ENCODE measurements at places on chromosomes 16 and 17. TPM values are rescaled to one million over a fixed set of nuclear protein-coding genes. Genes with fewer than 3 reads are reported as not detected.

DNA sequence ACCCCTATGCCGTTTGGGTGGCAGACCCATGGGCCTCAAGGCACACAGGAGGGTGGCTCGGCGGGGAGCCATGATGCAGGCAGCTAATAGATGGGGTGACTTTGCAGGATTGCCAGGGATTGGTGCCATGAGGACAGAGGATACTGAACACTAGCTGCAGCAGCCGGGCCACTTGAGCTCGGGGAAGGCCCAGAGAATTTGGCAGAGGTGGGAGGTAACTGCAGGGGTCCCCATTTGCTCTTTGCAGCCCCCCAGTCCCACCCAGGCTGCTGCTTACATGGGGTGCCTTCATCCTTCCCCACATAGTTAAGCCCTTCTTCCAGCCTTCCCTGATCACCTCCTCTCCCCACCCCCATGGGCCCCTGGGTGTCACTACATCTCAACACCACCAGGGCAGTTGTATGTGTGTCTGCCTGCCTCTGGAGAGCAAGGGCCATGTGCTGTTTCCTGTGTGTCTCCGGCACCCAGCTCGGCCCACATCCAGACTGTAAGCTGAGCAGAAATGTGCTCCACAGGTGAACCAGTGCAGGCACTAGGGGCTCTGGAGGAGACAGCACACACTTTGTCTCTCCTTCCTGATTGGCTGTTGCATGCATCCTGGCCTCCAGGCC, 52.0 kb downstream of the SREBF1 start:
- DNase-seq: peak; percentile 23

JPH3 gene
- total RNA-seq: 0.34 TPM

DNA sequence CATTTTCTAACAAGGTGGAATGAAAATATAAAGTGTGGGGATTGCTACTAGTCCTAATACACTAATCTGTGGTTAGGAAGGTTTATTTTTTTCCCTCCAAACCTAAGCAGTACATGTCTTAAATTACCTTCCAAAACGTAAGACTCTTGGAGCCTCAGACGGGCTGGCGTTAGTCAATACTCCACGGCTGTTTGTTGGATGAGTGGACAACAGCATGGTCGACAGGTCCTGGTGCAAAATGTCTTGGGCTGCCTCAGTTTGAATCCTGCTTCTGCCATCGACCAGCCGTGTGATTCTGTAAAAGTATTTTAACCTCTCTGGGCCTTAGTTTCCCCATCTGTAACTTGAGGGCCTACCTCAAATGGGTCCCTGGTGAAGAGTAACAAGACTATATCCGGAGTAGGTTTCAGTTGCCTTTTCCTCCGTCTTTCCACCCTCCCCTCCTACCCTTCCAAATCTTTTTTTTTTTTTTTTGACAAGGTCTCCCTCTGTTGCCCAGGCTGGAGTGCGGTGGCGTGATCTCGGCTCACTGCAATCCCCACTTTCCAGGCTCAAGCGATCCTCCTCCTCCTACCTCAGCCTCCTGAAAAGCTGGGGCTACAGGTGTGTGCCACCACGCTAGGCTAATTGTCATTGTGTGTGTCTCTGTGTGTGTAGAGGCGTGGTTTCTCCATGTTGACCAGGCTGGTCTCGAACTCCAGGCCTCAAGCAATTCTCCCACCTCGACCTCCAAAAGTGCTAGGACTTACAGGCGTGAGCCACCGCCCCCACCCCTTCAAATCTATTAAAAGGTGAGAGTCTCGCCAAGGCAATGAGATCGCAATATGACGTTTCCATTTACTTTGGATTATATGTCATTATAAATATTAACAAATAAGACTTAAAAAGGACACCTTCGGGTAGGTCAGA, 5.8 kb downstream of the SCGB1C2 start:
- DNase-seq: no peak

GRCh38 chr17:45370949-45371413, 54.2 kb upstream of the MAP3K14 start:
- peak; percentile 43 for DNase-seq

LRRC36 gene
- not detected for total RNA-seq

GRCh38 chr16:66446737-66447136, 19.6 kb downstream of the BEAN1 start:
- DNase-seq: no peak

GRCh38 chr17:68768804-68769203, 167.6 kb upstream of the FAM20A start:
- DNase-seq: peak; percentile 47

GRCh38 chr17:19659366-19660177, 11.0 kb downstream of the ALDH3A2 start:
- no peak for DNase-seq

IRX3 gene
- total RNA-seq: 1.0 TPM

KRT31 gene
- not detected for total RNA-seq

GRCh38 chr16:68592466-68593337, 52.4 kb upstream of the CDH3 start:
- DNase-seq: peak; percentile 51

FLII gene
- 409 TPM for total RNA-seq

DNA sequence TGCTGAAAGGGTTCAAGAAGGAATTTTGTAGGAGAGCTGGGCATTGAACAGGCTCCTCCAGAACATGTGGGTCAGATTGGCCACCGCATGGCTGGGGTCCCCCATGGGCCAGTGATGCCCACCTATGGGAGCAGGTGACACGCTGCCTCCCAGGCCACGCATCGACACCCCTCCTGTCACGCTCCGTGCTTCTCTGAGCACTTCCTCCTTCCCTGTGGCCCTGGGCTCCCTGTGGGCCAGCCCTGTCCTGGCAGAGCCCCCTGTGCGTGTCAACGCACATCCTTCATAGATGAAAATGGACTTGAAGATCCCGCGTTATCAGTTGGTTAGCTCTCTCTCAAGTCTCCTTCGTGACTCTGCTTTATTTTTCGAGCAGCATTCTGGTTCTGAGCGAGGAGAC, 160.3 kb downstream of the RPTOR start:
- DNase-seq: no peak

DNA sequence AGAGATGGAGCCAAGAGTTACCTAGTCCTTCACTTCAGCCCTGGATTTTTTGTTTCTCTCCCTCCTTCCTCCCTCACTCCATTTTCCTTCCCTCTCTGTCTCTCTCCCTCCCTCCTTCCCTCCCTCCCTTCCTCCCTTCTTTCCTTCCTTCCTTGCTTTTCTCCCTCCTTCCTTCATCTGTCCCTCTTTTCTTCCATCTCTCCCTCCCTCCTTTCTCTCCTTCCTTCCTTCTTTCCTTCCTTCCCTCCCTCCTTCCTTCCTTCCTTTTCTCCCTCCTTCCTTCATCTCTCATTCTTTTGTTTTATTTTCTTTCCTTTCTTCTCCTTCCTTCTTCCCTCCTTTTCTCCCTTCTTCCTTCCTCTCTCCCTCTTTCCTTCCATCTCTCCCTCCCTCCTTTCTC, 283.5 kb downstream of the MAF start:
- no peak for DNase-seq

SLFN12 gene
- total RNA-seq: 75.6 TPM

CDRT15 gene
- not detected for total RNA-seq

- DNase-seq: no peak
Observed at GRCh38 chr16:22684574-22685458, 129.1 kb upstream of the HS3ST2 start.

GRCh38 chr16:51154271-51155171, 3.5 kb upstream of the SALL1 start:
- DNase-seq: no peak

DNA sequence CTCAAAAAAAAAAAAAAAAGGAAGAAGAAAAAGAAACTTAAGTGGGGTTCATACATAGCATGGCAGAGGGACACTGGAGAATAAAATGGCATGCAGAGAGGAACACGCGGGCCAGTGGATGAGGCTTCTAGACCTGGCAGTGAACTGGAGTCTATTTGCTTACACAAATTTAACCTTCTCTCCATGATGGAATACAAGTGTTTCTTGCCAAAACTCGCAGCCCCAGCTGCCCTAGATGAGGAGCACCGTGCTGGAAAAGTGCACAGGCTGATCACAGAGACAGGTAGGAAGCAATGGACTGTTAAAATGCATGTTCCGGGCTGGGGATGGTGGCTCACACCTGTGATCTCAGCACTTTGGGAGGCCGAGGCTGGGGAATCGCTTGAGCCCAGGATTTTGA, 9.3 kb downstream of the SSTR2 start:
- DNase-seq: no peak

GRCh38 chr17:67280279-67280678, 35.3 kb upstream of the HELZ start:
- no peak for DNase-seq

PLLP gene
- 16.9 TPM for total RNA-seq

CAPNS2 gene
- 1.7 TPM for total RNA-seq

TMED6 gene
- 0.14 TPM for total RNA-seq

KCNG4 gene
- not detected for total RNA-seq

TM4SF5 gene
- not detected for total RNA-seq

DNA sequence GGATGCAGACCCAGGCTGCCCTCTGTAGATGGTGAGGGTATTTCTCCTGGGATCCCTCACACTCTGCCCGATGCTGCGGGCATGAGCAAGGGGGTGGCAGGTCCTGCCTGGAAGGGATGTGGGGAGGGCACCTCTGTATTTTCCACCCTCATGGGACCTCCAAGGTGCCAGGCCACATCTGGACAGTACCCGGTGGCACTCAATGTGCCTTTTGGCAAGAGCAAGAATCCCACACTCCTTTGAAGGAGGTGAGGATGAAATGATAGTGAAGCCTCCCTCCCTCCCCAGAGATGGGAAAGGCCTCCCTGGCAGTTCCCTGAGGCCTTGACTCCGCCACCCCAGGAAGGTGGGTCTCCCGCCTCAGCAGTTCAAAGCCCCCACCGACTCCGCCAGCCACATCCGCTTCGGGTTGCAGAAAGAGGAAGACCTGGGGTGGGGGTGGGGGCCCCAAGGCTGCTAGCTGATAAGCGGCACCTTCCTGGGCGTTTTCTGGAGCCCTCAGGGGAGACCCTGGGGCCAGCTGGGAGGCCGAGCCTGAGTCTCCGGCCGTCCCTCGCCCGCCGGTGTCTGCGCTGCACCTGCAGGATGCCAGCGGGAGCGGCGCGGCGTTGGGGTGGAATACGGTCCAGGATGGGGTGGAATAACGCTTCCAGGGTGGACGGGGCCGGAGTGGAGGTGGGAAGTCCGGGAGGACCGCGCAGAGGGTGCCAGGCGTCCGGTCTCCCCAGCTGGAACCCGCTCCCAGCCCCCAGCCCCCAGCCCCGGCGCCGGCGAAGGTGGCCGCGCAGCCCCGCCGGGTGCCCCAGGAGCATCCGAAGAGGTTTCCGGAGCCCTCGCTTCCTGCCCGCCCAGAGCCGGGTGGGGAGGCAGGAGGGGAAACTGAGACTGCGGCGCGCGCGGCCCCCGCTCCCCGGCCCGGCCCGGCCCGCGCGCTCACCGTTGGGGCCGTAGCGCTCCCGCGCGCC, 718 bp downstream of the ATP2A3 start:
- no peak for DNase-seq

DNA sequence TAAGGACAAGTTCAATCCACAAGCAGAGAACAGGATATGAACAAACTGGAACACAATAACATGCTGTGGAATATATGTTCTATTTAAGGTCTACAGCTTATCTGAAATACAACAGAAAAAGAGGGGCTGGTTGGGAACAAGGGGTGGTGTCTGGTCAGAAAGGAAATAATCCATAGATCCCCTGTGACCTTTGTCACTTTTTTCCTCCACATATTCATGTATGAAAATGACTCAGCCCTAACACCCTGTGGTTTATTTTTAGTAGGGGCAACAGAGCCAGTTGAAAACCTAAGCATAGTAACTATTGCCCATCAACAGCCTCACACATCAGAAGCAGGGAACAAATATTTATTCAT, 12.3 kb upstream of the SPAG9 start:
- peak; percentile 75 for DNase-seq

DNA sequence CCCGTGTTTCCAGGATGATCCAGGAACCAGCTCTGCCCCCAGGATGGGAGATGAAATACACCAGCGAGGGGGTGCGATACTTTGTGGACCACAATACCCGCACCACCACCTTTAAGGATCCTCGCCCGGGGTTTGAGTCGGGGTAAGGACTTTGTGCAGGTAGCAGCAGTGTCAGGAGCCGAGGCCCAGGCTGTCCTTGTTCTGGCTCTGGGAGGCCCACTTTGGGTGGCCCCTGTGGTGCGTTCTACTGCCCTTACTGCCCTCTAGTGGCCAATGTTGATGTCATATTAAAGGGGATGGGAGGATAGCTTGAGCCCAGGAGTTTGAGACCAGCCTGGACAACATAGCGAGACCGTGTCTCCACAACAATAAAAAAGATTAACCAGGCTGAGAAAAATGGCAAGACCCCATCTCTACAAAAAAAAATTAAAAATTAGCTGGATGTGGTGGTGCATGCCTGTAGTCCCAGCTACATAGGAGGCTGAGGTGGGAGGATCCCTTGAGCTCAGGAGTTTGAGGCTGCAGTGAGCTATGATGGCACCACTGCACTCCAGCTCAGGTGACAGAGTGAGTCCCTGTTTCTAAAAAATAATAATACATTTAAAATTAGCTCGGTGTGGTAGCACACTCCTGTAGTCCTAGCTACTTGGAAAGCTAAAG, 20.9 kb upstream of the CLEC18A start:
- DNase-seq: peak; percentile 82

DNA sequence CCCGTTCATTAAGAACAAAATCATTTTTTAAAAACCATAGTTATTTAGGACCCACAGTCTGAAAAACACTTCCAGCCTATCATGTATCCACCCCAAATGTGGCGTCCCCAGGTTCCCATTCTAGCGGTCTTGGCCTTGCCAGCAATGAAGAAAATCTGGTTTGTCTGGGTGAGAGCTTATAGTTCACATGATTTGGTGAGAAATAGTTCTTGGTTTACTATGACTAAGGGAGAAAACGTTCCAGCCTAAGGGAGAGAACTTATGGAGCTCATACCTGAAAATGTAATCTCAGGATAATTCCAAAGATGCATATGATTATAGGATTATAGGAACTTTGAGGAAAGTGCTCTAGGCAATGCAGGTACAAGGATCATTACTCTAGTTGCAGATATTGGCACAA, 4.8 kb downstream of the MARVELD3 start:
- no peak for DNase-seq

DNA sequence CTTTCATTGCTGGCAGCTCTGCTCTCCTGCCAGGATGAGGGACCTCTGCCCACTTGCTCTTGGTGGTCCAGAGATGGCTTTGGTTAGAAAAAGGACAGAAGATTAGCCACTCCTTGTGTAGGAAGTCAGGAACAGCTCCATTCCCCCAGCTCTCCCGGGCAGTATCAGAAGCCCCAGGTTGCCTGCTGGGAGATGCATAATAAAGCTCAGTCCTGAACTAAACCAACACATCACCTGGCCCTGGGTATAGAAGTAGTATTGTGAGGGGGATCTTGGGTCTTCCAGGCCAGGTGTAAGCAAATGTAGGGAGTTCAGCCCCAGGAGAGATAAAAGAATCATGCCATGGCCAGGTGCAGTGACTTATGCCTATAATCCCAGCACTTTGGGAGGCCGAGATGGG, 52.4 kb downstream of the NEUROD2 start:
- no peak for DNase-seq

TANC2 gene
- 50.9 TPM for total RNA-seq

NPIPB9 gene
- 1.9 TPM for total RNA-seq

MEIOB gene
- not detected for total RNA-seq

- no peak for DNase-seq
Observed at GRCh38 chr17:58507123-58507634, 7.3 kb downstream of the MTMR4 start.

ITGAD gene
- not detected for total RNA-seq

CYB5B gene
- 77.8 TPM for total RNA-seq

Data from dermis blood vessel endothelial cell (primary cell).